ENCODE measurements at places on chromosomes 7 and 10.

- DNase-seq, result no peak
Measured at GRCh38 chr10:1390200-1390599, 334.0 kb downstream of the WDR37 start.

DNA sequence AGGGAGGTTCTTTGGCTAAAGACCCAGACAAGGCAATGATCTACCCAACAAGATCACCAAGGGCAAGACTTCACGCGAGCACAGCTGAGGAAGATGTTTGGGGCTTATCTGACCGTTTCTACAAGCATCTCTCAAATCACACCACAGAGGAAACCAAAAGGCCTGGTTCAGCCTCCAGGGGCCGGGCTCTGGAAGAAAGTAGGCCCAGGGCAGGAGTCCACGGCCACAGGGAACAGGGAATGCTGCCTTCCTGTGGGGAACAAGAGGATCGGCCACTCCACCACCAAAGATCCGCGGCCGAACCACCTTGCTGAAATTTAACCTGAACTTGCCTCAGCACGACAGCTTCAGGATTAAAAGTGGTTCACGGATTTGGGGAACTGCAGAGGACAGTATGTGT, 332.5 kb downstream of the PTPRN2 start:
- DNase-seq, result no peak

- no peak for DNase-seq
Measured at GRCh38 chr7:28440055-28440601, 27.8 kb downstream of the CREB5 start.

- no peak for DNase-seq
Measured at GRCh38 chr7:12357508-12357907, 46.2 kb downstream of the VWDE start.

DNA sequence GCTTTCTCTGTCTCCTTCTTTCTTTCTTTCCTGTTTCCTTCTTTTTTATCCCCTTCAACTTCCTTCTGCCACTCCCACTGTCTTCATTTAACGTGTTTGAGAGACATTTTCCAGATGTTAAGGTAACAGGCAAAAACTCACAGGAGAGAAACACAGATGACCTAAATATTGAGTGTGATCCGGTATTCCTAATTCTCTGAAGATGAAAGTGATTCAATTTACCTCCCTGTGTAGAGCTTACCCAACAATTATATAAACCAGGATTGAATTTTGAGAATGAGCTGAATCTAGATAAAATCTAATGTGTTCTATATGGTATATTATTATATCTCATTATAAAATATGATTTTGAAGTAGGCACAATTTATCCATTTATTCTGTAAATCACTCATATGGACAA, 46.5 kb upstream of the RSU1 start:
- DNase-seq, result no peak
